GM20000 (cell line): ENCODE measurements at places on chromosomes 3 and 15.

- DNase-seq: no peak
These were observed 591.0 kb downstream of the MECOM start for GRCh38 chr3:169072494-169072893.

GRCh38 chr3:47424434-47425382, 43.9 kb downstream of the PTPN23 start:
- DNase-seq: no peak

GRCh38 chr3:50172626-50173220, 17.6 kb downstream of the SEMA3F start:
- DNase-seq: no peak

GRCh38 chr3:50649451-50649931, 25.2 kb upstream of the DOCK3 start:
- no peak for DNase-seq

DNA sequence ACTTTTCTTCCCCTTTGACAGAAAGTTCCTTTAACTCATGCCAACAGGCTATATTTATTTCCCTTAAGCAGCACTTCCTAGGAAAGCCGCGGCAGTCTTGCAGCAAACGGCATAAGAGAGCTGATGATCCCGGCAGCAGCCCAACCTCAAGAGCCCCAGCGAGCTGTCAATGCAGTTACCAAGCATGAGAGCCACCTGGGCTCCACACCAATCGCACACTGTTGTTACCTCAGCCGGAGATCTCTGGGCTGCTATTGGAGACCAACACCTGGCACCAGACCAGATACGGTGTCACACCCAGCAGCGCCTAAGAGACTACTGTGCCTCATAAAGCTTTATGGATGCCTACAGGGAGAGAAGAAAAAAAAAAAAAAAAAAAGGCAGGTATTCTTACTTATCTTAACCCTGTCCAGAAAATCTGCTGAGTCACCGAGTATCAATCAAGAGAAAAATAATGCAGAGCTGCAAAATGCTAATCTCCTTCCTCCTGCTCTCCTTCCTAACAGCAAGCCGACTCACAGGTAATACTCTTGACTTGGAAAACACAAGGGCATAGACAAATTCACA, 11.7 kb downstream of the ABCC5 start:
- peak; percentile 59 for DNase-seq

GRCh38 chr3:16875876-16876550, 8.7 kb upstream of the PLCL2 start:
- DNase-seq: no peak

- DNase-seq: no peak
These were observed 3.0 kb downstream of the MYL3 start for GRCh38 chr3:46860017-46860809.

- DNase-seq: no peak
These were observed 694.1 kb downstream of the AGBL1 start for GRCh38 chr15:86773736-86774135.

DNA sequence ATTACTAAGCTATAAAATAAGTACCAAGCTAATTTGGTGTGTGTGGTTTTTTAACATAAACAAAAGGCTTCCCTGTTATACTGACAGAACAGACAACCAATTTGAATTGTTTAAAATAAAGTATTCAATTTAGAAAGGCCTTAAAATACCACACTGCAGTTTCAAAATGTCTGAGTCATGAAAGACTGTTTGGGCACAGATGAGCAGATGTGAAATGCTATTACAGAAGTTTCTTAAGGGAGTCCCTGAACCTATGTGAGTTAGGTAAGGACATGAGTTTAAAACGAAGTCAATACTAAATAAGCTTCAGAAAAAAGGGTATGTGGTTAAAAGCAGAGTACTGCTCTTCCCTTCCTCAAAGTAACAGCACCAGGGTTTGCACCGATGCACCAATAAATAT, 69.7 kb upstream of the SETMAR start:
- no peak for DNase-seq

DNA sequence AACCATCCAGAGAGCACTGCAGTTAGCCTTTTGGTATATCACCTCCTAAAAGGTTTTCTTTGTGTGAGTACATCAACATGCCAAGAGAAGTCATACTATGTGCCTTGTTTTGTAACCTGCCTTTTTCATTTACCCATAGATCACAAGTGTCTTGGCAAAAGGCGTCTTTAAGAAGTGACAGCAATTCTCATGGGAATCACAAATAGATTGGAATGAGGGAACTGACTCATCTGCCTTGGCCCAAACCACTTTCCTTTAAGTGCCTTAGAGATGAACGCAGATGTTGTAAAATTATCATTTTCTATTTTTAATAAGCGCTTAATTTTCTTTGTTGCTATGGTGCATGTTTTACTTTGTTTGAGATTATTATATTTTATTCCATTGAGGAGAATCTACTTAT, 20.7 kb upstream of the POMGNT2 start:
- DNase-seq: no peak

DNA sequence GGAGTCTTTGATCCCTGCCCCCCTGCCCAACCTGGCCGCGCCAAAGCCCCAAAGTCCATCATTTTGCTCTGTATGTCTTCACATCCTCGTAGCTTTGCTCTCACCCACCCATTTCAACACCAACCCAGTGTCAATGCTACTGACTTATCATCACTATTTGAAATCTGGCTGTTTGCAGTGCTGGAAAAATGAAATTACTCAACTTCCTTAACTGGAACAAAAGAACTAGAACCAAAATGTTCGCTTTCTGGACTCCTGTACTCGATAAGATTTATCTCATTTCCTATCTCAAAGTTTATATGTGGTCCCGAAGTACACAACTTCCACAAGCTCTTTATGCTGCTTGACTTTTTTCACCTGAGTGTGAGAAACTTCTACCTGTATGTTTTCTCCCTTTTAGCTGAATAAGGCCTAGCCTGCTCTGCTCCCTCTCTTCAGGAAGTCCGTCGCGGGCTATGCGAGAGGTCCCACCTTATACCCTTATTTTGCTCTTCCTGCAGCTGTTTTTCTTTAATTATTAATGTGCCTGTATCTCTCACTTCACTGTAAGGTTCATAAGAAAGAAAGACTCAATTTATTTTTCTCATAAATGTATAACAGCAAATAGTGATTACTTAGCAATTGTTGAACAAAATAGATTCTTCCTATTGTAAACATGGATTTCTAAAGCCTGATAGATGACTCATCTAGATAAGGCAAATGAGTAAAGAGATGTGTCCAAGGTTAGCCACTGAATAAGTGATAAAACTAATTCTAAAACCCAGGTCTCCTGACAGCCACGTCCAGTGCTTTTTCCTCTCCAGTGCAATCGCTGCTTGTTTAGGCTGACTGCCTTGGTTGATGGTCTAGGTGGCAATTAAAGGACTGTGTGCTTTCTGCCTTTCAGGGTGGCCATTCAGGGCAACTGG, 464.1 kb upstream of the TPRG1 start:
- DNase-seq: no peak

- no peak for DNase-seq
These were observed 376.0 kb upstream of the ALCAM start for GRCh38 chr3:104990758-104991157.

- no peak for DNase-seq
These were observed 213.5 kb upstream of the PPP2R3A start for GRCh38 chr3:135751991-135752390.

- DNase-seq: no peak
These were observed 84.3 kb downstream of the ADAMTS7 start for GRCh38 chr15:78726870-78727551.

DNA sequence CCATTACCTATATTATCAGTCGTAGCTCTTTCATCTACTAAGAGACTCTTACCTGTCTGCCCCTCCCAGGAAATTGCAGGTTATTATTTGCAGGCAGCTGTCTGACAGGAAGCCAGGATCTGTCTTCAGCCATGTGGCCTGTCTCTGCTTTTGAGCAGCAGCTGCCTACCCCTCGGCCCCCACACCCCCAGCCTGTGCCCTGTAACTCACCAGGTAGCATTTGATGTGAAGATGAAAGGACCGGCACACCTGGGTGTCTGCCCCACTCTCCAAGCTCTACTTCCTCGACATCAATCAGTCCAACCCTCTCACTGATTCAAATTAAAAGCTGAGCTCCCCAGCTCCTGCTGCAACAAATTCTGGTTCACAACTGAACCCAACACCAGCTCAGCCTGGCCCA, 197.2 kb upstream of the CTNNB1 start:
- DNase-seq: no peak

- DNase-seq: no peak
These were observed 48.1 kb downstream of the HSPBAP1 start for GRCh38 chr3:122745369-122746021.

GRCh38 chr3:133246119-133246518, 153.7 kb upstream of the BFSP2 start:
- DNase-seq: no peak
